ENCODE measurements at places on chromosomes 3 and 15.
A peak's percentile ranks its signal among the peaks of the same experiment; 100 is the strongest.

- DNase-seq: no peak
These were observed 3.4 kb downstream of the CORO2B start for GRCh38 chr15:68582236-68582635.

DNA sequence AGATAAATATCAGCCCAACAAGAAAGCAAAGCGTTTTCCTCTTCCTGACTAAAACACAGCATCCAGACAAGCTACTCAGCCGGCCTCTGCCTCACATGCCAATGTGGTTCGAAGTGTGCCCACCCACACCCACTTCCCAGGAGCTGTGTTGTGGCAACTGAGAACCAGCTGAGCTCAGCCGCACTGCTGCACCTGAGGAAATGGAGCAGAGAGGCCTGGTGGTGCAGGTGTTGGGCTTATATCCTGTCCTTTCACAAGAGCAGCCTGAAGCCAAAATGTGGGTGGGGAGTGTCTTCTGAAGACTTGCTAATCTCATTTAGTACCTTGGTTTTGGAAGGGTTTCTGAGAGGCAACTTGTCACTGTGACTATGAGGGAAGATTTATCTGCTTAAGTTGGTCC is 23.0 kb upstream of the RETNLB start:
- no peak for DNase-seq

- no peak for DNase-seq
These were observed 54.7 kb downstream of the CLEC3B start for GRCh38 chr3:45080824-45081223.

- no peak for DNase-seq
These were observed 440.5 kb downstream of the EPHB1 start for GRCh38 chr3:135235541-135235940.

GRCh38 chr15:67897646-67898339 is 57.9 kb upstream of the RNU6-1 start:
- no peak for DNase-seq

GRCh38 chr15:57743424-57743823 is 36.9 kb downstream of the POLR2M start:
- no peak for DNase-seq

- DNase-seq: peak; percentile 42
These were observed at the start of gene CMTM7 for GRCh38 chr3:32391643-32392535. CMTM7 (plus strand) TSS chr3:32391853; CDS start chr3:32391907, 54 bp downstream.

- DNase-seq: no peak
These were observed 56.1 kb downstream of the MYZAP start for GRCh38 chr15:57647791-57648130.

Measured in stimulated activated effector memory CD8-positive, alpha-beta T cell treated with anti-CD3 and anti-CD28 coated beads, Interleukin-12 subunit alpha, Interleukin-12 subunit beta, amount 100 ng/mL, for 72 hours (primary cell).